ENCODE measurements at places on chromosomes 2 and 18. TPM values are rescaled to one million over a fixed set of nuclear protein-coding genes. Genes with fewer than 3 reads are reported as not detected.

The SUCLG1 gene
- 52.7 TPM for total RNA-seq

GRCh38 chr2:147198651-147199171 lies 646.1 kb upstream of the ACVR2A start:
- H3K27ac ChIP-seq = no peak overlapping the region
- no peaks in the 10 kb centered on the region for H3K4me1 ChIP-seq
- no peaks in the 10 kb centered on the region for H3K27me3 ChIP-seq
- no peak overlapping the region for H3K4me3 ChIP-seq

DNA sequence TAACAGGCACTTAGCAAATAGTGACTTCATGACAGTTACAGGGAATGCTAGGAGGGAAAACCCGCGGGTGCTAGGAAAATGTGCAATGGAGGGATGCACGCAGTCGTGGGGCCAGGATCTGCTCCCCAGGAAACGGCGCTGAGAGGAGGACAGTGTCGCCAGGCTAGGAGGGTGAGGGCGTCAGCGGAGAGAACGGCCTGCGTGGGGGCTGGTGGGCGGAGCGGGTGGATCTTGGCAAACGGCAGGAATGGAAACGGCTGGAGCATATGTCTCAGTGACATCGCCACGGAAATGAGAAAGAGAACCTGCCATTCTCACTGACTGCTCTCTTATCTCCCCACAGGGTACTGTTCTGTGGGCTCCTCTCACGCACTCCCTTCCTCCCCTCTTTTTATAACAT lies 478.5 kb upstream of the ID2 start:
- H3K27me3 ChIP-seq = no peaks in the 10 kb centered on the region
- no peak overlapping the region for H3K27ac ChIP-seq
- no peak for DNase-seq
- H3K4me3 ChIP-seq = no peak overlapping the region
- no peaks in the 10 kb centered on the region for H3K4me1 ChIP-seq

DNA sequence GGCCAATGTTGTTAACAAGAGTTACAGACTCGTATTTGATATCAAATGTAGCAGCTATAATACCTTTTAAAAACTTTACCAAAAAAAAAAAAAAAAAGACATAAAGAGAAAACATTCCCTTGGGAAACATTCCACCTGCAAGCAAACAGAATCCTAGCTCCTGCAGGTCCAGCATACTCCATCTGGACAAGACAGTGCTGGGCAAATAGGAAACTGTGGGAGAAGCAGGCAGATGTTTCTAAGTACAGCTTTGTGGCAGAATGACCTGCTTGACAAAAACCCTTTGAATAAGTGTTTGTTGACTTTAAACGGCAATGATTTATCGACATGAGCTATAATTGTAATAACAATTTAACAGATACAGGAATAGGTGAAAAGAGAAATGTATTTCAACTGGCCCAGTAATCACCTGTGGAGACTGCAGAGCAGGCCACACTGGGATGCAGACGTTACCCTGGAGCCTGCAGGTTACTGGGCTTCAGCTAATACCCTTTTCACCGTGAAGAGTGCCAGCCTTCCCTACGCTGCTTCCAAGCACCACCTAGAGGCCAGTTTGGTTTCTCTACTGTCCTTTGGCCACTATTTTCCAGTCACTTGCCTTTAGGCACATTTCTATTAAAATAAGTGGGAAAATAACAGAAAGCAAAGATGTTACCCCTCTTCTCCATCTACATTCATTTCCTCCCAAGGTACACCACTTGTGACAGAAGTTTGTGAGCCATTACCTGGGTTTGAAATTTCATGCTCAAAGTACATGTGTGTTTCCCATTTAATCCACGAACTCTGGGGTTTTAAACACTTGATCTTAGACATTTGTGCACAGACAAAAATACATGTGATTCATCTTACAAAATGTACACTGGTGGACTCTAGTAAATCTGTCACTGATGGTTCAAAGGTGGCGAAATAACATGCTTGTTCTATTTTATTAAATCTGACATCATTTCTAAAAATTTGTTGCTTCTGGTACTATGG lies 96.9 kb upstream of the ZNF397 start:
- no peak overlapping the region for H3K27ac ChIP-seq
- DNase-seq = no peak
- peaks cover 3% of the 10 kb centered on the region for H3K36me3 ChIP-seq
- no peaks in the 10 kb centered on the region for H3K4me1 ChIP-seq
- H3K4me3 ChIP-seq = no peak overlapping the region

DNA sequence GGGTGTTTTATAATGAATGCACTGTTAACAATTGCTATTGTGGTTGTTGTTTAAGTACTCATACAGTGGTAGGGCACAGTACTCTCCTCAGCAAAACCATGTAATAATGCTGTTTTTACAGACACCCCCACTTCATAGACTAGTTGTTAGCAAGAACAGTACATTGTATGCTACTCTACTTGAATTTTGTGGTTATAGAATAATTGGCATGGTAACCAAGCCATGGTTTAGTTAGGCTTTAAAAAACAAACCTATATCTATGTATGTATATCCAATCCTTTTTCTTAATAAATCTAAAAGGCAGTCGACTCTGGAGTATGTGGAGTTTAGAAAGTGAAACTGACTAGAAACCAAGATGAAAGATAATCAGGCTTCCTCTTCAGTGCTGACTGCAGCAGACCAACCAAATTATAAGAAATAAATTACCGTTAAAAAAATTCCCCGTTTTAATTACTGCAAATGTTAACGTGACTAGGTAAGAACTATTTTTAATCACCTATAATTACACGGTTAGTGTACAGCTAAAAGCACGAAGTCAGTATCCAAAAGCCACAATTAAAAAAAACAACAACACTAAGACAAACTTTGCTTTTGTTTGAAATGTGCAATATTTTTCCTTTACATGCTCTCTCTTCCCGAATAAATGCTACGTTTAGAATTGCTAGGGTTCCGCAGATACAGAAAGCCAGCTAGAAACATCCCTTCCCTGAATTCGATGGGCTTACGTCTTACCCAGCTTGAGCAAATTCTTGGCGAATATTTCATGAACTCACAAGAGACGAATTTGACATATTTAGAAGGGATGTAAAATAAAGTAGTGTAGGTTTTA lies 113.3 kb upstream of the SERTAD2 start:
- peak overlapping the region; percentile 84 for H3K4me3 ChIP-seq
- H3K36me3 ChIP-seq = no peaks in the 10 kb centered on the region
- peak overlapping the region; percentile 99 for H3K27ac ChIP-seq
- peaks cover 16% of the 10 kb centered on the region for H3K4me1 ChIP-seq

- no peak for DNase-seq
- H3K27me3 ChIP-seq = no peaks in the 10 kb centered on the region
- peak overlapping the region; percentile 2 for H3K4me3 ChIP-seq
- peaks cover 8% of the 10 kb centered on the region for H3K4me1 ChIP-seq
These were observed 181.9 kb downstream of the MREG start for GRCh38 chr2:215831296-215831913.

GRCh38 chr2:180449171-180449915 lies 442.2 kb upstream of the CWC22 start:
- no peaks in the 10 kb centered on the region for H3K4me1 ChIP-seq
- H3K4me3 ChIP-seq = no peak overlapping the region
- H3K36me3 ChIP-seq = no peaks in the 10 kb centered on the region
- DNase-seq = no peak

DNA sequence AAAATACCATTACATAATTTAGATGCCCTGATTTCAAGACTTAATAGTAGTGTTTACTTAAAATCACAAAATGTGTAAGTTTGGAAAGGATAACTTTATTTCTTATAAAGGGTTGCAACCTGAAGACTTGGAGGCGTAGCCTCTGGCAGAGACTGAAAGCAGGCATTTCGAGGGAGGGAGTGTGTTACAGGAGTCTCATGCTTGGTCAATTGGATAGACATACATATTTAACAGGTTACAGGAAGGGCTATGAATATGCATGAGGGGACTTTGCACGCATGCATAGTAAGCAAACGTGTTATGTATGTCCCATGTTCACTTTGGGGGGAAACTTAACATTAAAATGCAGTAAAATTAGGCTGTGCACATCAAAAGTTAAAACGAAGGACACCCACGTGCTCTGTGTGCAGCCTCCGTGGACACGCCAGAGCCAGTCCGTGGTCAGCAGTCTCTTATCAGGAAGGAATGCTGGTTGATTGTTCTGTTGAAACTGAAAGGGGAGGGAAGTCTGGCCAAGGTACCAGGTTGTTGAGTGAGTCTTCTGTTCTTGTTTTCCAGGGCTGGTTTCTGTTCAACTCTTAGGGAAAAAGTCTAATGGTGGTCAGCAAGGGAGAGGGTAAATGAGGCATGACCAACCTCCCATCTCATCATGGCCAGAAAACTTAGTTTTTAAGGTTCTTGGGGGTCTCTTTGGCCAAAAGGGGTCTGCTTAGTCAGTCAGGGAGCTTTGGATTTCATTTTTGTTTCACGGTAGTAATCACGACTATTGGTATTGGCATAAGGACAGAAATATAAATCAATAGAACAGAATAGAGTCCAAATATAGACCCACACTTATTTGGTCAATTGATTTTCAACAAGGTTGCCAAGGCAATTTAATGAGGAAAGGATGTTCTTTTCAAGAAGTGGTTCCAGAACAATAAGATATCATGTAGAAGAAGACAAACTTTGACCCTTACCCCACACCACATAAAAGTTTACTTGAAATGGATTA lies 121.9 kb downstream of the MCFD2 start:
- H3K4me3 ChIP-seq = no peak overlapping the region
- H3K27ac ChIP-seq = peak overlapping the region; percentile 42
- H3K36me3 ChIP-seq = no peaks in the 10 kb centered on the region
- H3K4me1 ChIP-seq = no peaks in the 10 kb centered on the region
- no peak for DNase-seq
- no peaks in the 10 kb centered on the region for H3K27me3 ChIP-seq

Data from upper lobe of right lung (tissue), 1 donor.